Omental fat pad (tissue), 4 donors: ENCODE measurements at places on chromosomes 4 and X. TPM values are rescaled to one million over a fixed set of nuclear protein-coding genes. Genes with fewer than 3 reads are reported as not detected.

Gene RHOXF1
- total RNA-seq = not detected

Gene TMPRSS11F
- not detected for total RNA-seq

GRCh38 chr4:130510661-130511060 lies 1414.7 kb downstream of the C4orf33 start:
- DNase-seq = no peak

- DNase-seq = no peak
Measured at GRCh38 chr4:80096175-80096850, 23.3 kb upstream of the ANTXR2 start.

GRCh38 chr4:1234811-1235292 lies 14.1 kb downstream of the CTBP1 start:
- no peak for DNase-seq

GRCh38 chrX:11135564-11136185 lies 24.5 kb downstream of the HCCS start:
- DNase-seq = no peak
